ENCODE measurements at places on chromosomes 13 and 19.
A peak's percentile ranks its signal among the peaks of the same experiment; 100 is the strongest.

GRCh38 chr19:2974342-2975041, 2.9 kb upstream of the TLE6 start:
- peak; percentile 69 for DNase-seq

GRCh38 chr13:20831254-20831653, 57.5 kb upstream of the EEF1AKMT1 start:
- DNase-seq, result no peak

GRCh38 chr13:41645331-41645730, 188.0 kb downstream of the RGCC start:
- peak; percentile 47 for DNase-seq

GRCh38 chr13:84118839-84119409, 236.7 kb upstream of the SLITRK1 start:
- no peak for DNase-seq

- no peak for DNase-seq
Measured at GRCh38 chr13:37647031-37647650, 48.6 kb upstream of the POSTN start.

- DNase-seq, result no peak
Measured at GRCh38 chr19:35225951-35226350, 2.6 kb downstream of the FAM187B start.

DNA sequence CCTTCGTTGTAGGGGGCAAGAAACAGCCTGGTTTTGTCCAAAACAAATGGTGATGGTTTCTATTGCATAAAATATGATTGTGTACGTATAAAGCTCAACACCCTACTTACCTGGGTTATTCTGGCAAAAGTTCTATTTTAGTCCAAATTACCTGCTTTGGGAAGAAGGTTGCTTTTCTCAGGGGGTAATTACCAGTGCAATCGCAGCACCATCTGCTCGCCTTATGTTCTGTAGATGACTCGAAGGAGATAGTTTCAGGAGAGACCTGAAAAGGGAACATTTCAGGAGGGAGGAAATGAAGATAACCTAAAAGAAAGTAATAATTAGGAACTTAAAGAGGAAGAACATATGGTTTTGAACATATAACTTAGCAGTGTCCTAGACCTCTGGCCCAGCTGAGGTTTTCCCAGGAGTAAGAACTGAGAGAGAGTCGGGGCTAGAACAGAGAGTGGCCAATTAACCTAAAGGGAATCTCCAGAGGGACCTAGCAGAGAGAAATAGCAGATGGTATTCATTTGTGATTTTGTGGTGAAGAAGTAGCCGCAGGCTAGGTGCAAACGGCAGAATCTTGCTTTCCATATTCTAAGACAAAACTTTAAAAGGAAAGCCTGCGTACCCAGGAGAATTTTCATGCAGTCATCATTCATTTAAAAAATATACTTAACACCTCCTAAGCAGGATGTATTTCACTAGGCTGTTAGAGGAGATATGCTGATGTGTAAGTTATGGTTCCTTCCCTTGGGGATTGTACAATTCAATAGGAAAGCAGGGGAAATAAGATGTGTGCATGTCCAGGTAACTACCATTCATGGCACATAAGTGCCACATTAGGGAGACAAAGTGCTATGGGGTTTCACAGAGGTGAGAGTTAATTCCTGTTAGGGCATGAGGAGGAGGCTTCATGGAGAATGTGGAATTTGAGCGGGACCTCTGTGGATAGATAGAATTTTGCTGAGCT, 113.0 kb upstream of the SLC10A2 start:
- DNase-seq, result no peak

- no peak for DNase-seq
Measured at GRCh38 chr19:53659292-53659691, 27.5 kb downstream of the DPRX start.

GRCh38 chr19:14553939-14554243, 18.0 kb downstream of the NDUFB7 start:
- DNase-seq, result no peak

GRCh38 chr13:25731536-25731935, 320.3 kb downstream of the SHISA2 start:
- DNase-seq, result no peak

- DNase-seq, result no peak
Measured at GRCh38 chr13:75694722-75695121, 58.6 kb downstream of the LMO7 start.

GRCh38 chr19:34578751-34579150, 97.2 kb downstream of the WTIP start:
- DNase-seq, result no peak

DNA sequence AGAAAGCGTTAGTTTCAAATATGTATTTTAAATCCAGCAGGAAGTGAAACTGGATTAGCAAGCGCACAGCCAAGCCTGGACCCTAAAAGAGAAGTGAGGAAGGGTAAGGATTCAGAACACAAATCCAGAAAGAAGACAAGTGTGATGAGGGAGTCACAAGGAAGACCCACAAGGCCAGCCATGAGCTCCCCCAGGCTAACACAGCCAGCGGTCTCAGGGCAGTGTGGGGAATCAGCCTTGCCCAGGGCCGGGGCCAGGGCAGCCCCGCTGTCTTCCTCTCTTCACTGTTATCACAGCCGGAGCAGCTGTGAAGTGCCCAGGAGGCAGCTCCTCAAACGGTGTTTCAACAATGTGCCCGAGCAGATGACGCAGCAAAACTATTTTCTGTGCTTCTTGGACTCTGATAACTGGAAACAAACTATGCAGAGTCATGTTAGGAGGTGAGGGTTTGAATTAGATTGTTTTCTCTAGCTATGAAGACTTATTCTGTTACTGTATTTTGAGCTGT, 12.2 kb upstream of the CDC16 start:
- no peak for DNase-seq

GRCh38 chr13:66673401-66673800, 556.7 kb downstream of the PCDH9 start:
- no peak for DNase-seq

DNA sequence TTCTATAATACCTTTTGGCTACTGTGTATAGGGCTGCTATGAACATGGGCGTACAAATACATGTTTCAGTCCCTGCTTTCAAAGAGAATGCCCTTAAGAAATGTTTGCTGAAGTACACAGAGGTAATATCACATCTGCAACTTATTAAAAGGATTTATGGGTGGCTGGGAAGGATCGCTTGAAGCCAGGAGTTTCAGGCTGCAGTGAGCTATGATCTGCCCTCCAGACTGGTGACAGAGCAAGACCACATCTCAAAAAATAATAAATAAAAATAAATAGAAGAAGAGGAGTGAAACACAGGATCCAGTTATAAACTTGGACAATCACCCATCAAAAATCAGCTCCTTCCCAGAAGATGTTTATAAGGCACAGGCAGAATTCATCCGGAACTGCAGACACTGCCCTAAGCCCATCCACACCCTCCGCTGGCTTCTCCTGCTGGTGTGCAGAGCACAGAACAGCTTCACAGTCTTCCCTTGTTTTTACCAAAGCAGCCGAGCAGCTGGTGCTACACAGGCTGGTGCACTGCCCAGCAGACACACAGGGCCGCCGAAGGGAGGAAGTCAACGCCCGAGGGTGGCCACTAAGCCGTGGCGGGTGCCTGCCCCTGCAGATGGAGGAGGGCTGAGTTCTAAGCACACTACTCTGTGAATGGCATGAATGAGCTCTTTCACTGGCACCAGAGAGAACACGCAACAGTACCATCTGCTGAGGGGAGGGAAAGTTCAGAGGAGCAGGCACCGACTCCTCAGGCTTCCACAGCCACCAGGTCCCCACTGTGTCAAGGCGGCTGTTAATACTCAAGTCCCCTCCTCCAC, 44.0 kb downstream of the BRD4 start:
- DNase-seq, result no peak

GRCh38 chr13:74135326-74136083, 1.3 kb upstream of the KLF12 start:
- peak; percentile 14 for DNase-seq

DNA sequence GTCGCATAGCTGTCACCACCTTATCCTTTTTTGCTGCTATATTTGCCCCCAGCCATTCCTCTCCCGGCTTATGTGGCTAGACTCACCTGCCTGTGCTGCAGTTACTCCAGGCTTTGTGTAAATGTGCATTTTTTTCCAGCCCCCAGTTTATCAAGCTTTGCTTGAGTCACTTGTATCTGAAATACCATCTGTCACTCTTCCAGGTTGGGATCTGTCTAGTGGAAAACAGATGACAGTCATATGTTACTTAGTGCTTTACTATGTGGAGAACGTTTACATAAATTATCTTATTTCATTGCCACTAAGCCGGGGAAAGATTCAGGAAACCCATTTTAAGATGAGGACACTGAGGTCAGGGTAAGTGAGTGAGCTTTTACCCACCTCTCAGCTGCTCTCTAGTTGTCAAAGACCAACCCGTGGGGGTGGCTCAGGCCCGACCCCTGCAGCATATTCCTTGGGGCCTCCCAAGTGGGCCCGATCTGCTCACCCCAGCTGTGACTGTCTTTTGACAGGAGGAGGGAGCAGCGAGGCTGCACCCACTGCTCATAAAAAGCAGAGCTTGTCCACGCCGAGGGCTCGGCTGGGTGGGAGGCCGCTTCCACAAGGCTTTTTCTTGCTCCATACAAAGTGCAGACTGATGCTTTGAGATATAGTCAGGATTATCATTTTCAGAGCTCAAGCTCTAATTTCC, 7.2 kb downstream of the GJB2 start:
- DNase-seq, result no peak

DNA sequence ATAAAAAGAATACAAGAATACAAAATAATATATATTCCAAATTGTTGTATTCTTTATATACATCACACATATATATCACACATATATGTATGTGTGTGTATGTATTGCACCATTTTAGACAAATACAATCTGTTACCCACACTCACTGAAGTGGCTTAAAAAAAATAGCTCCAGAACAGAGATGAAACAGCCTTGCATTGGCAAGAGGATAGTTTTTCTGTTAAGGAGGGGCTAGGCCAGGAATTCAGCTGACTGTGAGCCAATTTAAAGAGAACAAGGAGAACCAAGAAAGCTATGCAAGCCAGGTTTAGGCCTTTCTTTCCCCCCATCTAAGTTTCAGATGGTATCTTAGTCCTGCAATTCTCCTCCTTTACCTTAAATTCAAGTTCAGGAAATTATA, 257.5 kb downstream of the MZT1 start:
- no peak for DNase-seq

- no peak for DNase-seq
Measured at GRCh38 chr19:12763100-12763499, 11.5 kb downstream of the BEST2 start.

DNA sequence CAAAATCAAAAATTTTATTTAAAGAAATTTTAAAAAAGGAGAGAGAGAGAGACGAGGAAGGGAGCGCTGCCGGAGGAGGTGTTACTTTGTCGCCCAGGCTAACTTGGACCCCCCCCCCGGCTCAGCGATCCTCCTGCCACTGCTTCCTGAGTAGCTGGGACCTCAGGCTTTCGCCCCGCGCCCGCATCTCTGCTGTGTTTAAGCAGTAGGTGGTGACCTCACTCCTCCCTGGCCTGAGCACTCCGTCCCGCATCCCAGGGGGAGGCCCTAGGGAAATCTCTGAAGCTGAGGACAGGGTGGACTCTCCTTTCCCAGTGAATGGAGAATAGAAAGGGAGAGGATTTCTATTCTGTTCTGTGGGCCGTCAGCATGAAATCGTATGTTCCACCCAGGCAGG, 485 bp upstream of the ZNF845 start:
- DNase-seq, result peak; percentile 6

GRCh38 chr13:111916201-111916600, 150.7 kb upstream of the SOX1 start:
- no peak for DNase-seq

GRCh38 chr19:37466277-37466797, 907 bp downstream of the ZNF569 start:
- DNase-seq, result no peak

DNA sequence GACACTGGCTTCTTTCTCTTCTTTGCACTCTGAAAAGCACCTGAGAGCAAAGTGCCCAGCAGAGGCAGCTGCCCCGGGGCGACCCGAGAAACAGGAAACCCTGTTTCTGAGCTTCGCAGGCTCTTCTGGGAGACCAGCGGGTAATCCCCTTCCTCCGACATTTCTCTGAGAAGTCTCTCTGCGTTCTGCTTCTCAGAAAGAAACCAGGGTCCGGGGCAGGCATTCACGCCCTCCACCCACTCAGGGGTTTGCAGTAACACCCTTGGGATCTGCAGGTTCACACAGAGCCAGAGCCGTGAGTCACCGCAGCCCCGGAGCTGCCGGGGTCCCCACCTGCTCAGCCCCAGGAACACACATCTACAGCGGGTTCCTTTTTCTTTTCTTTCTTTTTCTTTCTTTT, 86.0 kb downstream of the GADD45B start:
- DNase-seq, result no peak

GRCh38 chr13:50809133-50810090, 34.1 kb downstream of the DLEU7 start:
- no peak for DNase-seq

GRCh38 chr13:35770756-35771297, 294.3 kb upstream of the MAB21L1 start:
- no peak for DNase-seq

DNA sequence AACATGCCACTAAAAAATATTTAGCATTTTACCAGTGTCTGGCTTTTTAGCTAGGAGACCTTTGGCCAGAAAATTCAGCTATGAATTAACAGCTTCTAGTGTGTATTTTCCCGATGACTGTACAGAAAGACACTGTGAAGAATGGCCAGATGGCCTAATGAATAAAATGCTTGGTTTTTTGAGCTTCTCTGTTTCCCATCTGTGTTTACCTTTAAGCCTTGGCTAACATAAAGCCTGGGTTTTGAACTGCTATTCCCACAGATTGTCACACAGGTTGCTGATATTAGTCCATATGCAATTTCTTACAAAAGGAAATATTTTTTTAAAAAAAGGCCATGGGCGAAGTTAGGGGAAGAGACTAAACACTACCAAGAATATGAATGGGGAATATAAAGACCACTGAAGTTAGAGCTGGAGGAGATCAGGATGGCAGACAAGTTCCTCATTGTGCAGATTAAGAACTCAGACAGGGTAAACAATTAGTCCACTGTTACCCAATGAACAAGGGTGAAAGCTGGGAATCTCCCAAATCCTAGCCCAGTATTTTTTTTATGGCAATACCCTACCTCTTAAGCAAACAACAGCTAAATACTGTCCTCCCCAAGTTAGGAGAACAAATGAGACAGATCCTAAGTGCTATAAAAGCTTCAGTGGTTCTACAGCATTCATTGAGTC, 95.1 kb downstream of the DCT start:
- DNase-seq, result no peak

DNA sequence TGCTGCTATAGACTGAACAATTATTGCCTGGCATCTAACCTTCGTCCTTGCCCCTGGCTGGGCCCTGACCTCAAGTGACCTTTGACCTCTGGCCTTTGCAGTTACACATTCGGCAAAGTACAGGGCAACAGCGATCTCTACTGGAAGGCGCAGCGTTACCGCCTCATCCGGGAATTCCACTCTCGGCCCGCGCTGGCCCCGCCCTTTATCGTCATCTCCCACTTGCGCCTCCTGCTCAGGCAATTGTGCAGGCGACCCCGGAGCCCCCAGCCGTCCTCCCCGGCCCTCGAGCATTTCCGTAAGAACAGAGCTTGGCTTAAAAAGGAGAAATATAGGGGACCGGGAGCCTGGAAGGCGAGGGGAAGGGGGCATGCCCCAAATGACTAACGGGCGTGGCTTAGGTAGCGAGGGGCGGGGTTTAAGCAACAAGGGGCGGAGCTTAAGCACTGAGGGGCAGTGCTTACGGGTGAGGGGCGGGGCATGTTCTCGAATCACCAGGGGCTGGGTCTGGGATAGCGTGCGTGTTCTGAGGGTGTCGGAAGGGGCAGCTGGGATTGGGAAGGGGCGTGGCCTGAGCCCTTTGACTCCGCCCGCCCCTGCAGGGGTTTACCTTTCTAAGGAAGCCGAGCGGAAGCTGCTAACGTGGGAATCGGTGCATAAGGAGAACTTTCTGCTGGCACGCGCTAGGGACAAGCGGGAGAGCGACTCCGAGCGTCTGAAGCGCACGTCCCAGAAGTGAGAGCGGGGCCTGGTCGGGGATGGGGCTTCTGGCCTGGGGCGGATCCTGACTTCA, 52.7 kb downstream of the TRPM4 start:
- DNase-seq, result no peak
